ENCODE measurements at places on chromosomes 3 and 15. TPM values are rescaled to one million over a fixed set of nuclear protein-coding genes. Genes with fewer than 3 reads are reported as not detected.

GRCh38 chr3:192165552-192165951 lies 561.8 kb downstream of the FGF12 start:
- DNase-seq = no peak

The FBXL22 gene
- 0.71 TPM for total RNA-seq

GRCh38 chr3:9838856-9839255 lies 5.0 kb downstream of the RPUSD3 start:
- no peak for DNase-seq

GRCh38 chr15:80081390-80081789 lies 21.9 kb downstream of the ZFAND6 start:
- DNase-seq = no peak

- DNase-seq = no peak
Observed at GRCh38 chr15:41804361-41804760, 23.5 kb upstream of the JMJD7 start.

DNA sequence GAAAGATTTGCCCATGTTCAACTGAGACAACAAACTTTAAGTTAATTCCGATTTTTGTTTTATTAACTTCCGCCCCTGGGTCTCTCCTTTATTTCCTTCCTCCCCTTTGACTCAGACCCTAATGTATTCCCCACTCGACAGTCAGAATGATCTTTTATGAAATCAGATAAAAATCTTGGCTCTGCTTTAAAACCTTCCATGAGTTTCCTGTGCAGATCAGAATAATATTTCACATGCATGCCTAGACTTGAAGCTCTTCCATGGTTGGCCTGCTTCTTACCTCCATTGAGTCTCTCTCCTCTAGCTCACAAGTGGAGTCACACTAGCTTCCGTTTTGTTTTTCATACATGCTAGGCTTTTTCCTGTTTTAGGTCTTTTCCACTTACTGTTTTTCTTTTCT lies 116.8 kb upstream of the SPATA16 start:
- no peak for DNase-seq

DNA sequence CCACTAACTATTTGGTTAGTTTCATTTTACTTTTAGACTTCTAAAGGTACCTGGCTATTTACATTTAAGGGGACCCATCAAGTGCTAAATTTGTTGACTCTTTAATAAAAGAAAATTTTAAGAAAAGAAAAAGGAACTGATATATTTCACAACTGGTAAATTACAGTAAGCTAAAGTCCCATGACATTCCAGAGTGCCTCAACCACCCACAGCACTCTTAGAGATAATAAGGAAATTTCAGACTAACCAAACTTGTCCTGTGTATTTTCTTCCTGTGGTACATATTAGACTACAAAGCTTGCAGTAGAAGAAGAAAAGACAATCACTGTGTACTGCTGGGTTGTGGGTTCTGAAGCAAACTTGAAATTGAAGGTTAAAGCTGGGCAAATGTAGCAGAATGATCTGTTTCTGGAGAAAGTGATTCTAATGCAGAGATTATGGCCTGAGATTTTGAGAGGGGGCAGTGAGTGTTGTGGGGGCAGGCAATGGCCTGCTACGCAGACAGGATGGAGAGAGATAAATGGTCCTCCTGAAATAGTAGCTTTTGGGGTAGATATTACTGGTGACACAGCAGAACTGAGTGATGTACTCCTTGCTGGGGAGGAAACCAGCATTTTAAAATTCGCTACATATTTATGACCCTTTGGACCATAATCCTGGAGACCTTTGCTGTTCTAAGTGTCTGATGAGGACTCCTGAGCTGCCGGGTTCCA lies 24.5 kb upstream of the MFSD1 start:
- DNase-seq = no peak

DNA sequence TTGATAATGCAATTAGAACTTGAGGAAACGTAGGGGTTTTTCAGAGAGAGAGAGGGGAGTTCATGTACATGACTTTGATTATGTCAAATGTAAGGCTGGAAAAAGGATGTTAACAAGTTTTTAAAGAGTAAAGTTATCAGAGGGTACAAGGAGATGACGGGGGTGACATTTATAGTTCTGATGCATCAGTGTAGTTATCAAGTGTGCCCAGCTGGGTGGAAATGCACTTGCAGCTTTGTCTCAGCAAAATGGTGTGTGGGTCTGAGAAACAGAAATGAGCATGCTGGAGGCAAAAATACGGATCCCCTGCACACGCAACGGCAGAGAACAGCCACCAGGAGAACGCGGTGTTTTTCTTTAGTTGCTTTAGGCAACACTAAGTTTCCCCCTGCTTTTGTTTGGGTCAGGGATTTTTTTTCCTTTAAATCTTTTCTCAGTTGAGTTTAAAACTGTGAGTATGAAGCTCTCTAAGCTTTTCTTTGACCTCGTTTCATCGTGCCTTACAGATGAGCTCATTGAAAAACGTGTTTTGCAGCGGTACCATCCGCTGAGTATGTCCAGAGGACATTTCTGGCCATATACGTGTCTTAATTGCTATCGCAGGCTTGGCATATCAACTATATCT lies 205.4 kb downstream of the PDZRN3 start:
- DNase-seq = no peak

DNA sequence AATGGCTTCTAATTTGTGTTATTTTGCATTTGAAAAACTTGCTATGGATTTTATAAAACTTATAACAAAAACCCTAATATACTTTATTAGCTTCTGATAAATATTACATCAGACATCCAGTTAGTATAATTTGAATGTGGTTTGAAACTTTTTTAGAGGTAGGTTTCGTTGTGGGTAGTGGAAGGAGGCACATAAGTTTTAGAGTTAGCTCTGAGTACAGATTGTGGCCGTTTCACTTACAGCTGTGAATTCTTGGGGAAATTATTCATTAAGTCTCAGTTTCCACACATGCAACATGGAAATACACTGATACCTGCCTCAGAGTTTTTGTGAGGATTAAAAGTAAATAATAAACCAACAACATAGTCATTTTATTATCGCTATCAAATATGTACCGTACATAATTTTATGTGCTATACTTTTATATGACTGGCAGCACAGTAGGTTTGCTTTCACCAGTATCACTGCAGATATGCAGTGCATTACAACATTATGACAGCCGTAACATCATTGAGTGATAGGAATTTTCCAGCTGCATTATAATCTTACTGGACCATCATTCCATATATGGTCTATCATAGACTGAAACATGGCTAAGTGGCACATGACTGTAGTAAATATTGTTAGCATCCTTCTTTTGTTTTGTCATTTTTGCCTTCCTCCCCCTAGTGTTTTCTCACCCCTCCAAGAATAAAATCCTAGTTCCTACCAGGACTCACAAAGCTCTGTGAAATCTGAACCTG lies 175.6 kb downstream of the AKAP13 start:
- no peak for DNase-seq

DNA sequence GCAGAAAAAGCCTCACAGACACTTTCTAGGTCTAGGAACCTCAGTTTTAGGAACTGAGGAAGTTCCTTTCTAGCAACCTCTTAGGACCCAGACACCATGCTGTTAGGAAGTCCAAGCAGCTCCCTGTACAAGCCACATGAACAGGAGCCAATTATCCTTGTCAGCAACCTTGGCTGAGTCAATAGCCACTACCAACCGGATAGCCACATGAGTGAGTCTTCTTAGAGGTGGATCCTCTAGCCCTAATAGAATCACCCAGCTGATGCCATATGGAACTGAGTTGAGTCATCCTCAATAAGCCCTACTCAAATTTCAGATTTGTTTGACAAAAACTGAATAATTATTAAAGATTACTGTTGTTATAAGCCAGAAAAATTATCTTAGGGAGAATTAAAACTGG lies 256.2 kb downstream of the NLGN1 start:
- DNase-seq = no peak

The IL17RB gene
- total RNA-seq = 5.1 TPM

DNA sequence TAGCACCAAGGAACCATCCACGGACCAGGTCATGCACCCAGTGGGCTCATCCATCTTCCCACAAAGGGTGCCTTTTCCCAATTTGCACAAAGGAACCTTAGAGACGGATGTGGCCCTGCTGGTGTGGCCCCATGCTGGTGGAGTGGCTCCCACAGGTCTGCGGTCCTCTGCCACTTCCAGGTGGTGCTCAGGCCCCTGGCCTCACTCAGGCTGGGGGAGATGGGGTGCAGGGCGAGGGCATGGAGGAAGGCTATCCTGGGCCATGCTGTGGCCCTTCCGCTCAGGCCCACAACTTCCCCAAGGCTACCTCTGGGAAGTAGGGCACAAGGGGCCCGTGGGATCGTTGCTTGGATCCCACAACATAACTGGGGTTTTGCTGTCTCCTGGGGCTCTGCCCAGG lies 5.2 kb upstream of the SYNM start:
- DNase-seq = peak; percentile 30

The P2RY13 gene
- 3.7 TPM for total RNA-seq

GRCh38 chr15:63388511-63388910 lies 6.9 kb upstream of the CA12 start:
- no peak for DNase-seq

The PLSCR2 gene
- total RNA-seq = 0.71 TPM

DNA sequence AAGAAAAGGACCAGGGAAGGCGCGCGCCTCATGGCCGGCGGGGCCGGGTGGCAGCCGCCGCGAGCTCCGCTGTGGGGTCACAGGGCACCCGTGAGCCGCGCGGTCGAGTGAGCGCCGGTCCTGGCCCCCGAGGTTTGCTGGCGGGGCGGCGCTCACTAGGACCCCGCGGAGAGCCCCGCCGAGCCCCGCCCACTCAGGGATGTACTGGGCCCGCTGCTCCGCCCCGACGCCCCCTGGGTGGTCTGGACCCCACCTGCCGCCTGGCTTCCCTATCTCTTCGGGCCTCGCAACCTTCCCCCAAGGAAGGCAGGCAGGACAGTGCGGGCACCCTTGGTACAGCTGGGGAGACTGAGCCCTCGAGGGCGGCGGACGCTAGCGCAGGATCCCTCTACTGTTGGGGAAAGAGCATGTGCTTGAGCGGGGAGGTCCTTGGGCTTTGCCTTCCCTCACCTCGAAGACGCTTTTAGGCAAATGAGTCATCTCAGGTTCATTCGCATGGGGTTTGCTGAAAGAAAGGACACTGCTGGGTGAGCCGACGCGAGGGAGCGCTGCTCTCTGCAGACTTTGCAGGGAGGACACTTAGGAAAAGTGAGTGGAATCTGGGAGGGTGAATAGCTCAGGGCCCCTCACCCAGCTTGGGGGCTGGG lies at the start of gene CHRNB4:
CHRNB4 (minus strand) TSS at position 109 of the 647 bp plus-strand sequence; CDS start at position 32, 77 bp downstream.
- DNase-seq = no peak

DNA sequence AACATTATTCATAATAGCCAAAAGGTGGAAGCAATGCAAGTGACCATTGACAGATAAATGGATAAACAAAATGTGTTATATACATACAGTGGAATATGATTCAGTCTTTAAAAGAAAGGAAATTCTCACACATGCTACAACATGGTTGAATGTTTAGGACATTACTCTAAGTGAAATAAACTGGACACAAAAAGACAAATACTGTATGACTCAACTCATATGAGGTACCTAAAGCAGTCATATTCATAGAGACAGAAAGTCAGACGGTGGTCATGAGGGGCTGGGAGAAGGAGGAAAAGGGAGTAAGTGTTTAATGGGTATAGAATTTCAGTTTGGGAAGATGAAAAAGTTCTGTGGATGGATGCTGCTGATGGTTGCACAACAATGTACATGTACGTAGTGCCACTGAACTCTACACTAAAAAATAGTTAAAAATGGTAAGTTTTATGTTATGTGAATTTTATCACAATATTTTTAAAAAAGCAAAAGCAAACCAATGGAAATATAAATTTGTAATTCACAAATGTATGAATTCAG lies 5.3 kb downstream of the TXNRD3 start:
- DNase-seq = no peak

DNA sequence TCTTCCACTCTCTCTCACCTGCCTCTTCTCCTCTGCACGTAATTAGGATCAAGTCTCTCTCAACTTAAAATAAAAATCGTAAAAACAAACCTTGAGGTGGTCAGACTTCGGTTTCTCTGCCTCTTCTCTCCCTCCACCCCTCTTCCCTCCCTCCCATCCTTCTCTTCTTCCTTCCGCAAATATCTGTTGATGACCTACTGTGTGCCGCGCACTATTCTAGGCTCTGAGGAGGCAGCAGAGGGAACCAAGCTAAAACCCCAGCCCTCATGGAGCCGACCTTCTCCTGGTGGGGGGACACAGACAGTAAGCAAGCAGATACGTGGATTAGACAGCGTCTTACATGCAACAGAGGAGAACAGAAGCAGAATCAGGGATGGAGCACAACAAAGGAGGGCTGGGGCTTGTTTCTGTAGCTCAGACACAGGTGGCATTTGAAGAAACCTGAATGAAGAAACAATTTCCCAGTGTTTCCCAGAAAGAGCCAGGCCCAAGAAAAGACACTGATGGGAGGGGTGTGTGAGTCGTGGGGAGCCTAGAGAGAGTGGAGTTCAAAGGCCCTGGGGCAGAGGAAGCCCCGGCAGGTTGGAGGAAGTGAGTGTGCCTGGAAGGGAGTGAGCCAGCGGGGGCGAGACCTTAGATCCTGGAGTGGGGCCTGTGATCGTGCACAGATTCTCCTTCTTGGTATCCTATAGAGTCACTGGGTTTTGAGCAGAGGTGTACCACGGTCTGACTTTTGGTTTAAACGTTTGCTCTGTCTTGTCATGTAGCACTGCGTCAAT lies 80.5 kb downstream of the TOP2B start:
- no peak for DNase-seq

- DNase-seq = no peak
Observed at GRCh38 chr3:115823083-115823482, 199.8 kb downstream of the GAP43 start.

The ADAMTS7 gene
- 16.6 TPM for total RNA-seq

The COPB2 gene
- total RNA-seq = 96.6 TPM

The PRR20G gene
- total RNA-seq = not detected

The CACNA1D gene
- 13.0 TPM for total RNA-seq

GRCh38 chr15:101618851-101619614 lies 33.1 kb downstream of the TM2D3 start:
- DNase-seq = no peak

DNA sequence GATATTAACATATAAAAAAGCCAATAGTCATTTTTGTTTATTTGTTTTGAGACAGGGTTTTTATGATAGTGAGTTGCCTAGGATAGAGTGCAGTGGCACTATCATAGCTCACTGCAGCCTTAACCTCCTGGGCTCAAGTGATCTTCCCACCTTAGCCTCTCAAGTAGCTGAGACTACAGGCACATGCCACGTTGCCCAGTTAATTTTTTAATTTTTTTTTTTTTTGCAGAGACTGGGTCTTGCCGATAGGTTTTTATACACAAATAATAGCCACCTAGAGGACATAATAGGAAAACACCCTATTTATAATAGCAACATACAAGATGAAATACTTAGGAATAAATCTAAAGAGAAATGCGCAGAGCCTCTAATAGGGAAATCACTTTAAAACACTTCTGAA lies 13.3 kb downstream of the EIF3J start:
- DNase-seq = no peak

The PLA2G4E gene
- not detected for total RNA-seq

The ZMYND10 gene
- total RNA-seq = 1.9 TPM

- no peak for DNase-seq
Observed at GRCh38 chr3:62159056-62159708, 214.2 kb downstream of the FEZF2 start.

The ATP10A gene
- 5.7 TPM for total RNA-seq

The ANKRD34C gene
- 0.13 TPM for total RNA-seq

The FOXL2NB gene
- total RNA-seq = not detected

The NR2F2 gene
- 242 TPM for total RNA-seq

- DNase-seq = no peak
Observed at GRCh38 chr3:30299674-30300385, 306.6 kb upstream of the TGFBR2 start.

- DNase-seq = peak; percentile 2
Observed at GRCh38 chr15:74352393-74352910, 15.0 kb downstream of the CYP11A1 start.

GRCh38 chr3:128070898-128071591 lies 18.8 kb downstream of the SEC61A1 start:
- DNase-seq = no peak

- DNase-seq = no peak
Observed at GRCh38 chr3:186920301-186920700, 10.0 kb upstream of the ST6GAL1 start.

Measured in sciatic nerve (tissue), 2 donors.